Activated CD8-positive, alpha-beta T cell treated with anti-CD3 and anti-CD28 coated beads, Interleukin-2, amount 10 ng/mL, durations not matched to agents 7 days and 5 days (primary cell): ENCODE measurements at places on chromosomes 1 and 21. TPM values are rescaled to one million over a fixed set of nuclear protein-coding genes. Genes with fewer than 3 reads are reported as not detected.

GRCh38 chr1:101116006-101116405, 90.4 kb upstream of the DPH5 start:
- no peak for DNase-seq
- H3K36me3 ChIP-seq = peaks cover 44% of the 10 kb centered on the region
- H3K4me3 ChIP-seq = no peak overlapping the region
- H3K4me1 ChIP-seq = peaks cover 61% of the 10 kb centered on the region

DNA sequence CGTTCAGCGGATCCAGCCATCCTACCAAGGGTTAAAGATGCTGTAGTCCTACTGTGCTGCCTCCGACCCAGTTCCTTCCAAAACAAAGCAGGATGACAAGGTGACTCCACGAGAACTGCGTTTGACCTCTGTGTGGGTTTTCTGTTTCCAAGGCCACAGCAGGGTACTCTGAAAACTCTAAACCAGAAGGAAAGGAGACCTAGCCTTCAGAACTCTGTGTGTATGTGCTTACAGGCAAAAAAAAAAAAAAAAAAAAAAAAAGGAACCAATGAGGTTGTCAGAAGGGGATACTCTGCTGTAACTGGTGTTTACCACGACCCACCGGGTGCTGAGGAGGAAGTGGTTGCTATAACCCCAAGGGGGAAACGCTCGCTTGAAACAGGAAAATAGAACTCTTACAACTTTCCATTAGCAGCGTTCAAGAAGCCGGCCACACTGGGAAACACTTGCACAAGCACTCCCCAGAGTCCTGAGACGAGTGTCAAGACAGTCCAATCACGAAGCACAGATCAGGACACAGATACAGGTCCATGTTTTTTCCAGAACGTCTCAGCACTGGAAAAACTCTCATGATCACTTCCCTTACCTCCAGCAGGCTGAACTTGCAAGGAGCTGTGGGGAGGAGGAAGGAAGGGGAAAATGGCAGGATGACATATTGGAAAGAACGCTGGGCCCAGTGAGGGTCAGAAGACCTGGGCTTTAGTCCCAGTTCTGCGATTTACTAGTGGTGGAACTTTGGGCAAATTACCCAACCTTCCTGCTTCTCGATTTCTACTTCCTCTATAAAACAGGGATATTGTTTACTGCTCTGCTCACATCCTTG, 64.0 kb downstream of the ITPKB start:
- peak overlapping the region; percentile 95 for H3K27ac ChIP-seq
- peaks cover 96% of the 10 kb centered on the region for H3K4me1 ChIP-seq
- peak overlapping the region; percentile 65 for H3K4me3 ChIP-seq
- H3K27me3 ChIP-seq = no peaks in the 10 kb centered on the region
- peak; percentile 91 for DNase-seq
- peaks cover 41% of the 10 kb centered on the region for H3K36me3 ChIP-seq

SLC2A5 gene
- total RNA-seq = not detected

L1TD1 gene
- total RNA-seq = not detected

GRCh38 chr1:186982116-186982515, 153.4 kb downstream of the PLA2G4A start:
- H3K36me3 ChIP-seq = no peaks in the 10 kb centered on the region
- H3K4me3 ChIP-seq = no peak overlapping the region
- DNase-seq = no peak
- H3K27ac ChIP-seq = no peak overlapping the region
- no peaks in the 10 kb centered on the region for H3K4me1 ChIP-seq
- peaks cover 6% of the 10 kb centered on the region for H3K27me3 ChIP-seq

PDXK gene
- total RNA-seq = 100 TPM

DNA sequence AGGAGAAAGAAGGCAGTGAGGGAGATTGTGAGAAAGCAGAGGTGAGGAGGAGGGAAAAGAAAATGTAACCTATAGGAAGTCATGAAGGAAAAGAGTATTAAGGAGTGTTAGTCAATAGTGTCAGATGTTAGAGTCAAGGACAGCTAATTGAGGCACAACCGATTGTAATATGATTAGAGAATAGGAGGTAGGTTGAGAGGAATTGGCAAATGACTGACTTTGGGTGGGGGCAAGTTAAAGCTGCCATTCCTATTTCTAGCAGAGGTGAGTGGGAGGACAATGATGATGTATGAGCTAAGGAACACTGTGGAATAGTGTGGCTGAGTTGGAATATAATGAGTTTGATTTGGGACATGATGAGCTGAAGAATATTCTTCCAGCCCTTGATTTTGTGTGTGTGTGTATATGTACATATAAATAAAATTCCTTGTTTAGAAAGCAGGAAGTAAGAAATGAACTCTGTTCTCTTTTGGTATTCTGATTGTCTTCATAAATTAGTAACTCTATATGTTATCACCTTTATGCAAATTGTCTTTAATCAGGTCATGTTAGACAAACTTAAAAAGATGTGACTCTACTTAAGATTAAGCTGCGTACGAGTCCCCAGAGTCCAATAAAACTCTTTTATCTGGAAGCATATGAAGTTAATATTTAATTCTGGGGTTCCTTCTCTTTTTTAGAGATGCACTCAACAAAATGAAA, 98.4 kb downstream of the FNBP1L start:
- no peaks in the 10 kb centered on the region for H3K36me3 ChIP-seq
- no peak overlapping the region for H3K4me3 ChIP-seq
- H3K27ac ChIP-seq = no peak overlapping the region
- DNase-seq = no peak
- H3K27me3 ChIP-seq = peaks cover 9% of the 10 kb centered on the region

DNA sequence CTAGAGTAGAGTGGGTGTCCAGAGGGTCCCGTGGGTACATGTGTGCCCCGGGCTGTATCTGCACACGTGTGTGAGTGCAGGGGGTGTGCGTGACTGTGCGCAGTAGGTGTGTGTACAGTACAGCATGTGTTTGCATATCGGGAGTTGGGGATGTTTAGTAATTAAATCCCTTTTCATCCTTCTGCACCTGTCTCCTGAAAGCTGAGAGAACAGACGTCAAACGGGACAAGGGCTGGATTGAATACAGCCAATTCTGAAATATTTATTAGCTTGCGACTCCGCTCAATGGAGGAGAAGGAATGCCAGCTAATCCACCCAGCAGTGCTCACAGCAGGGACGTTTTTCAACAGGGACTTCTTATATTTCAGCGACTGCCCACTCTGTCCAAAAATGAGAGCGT, 44.7 kb upstream of the CASZ1 start:
- no peaks in the 10 kb centered on the region for H3K36me3 ChIP-seq
- no peak overlapping the region for H3K27ac ChIP-seq
- peaks cover 15% of the 10 kb centered on the region for H3K27me3 ChIP-seq
- DNase-seq = no peak

EXTL2 gene
- total RNA-seq = 2.6 TPM

DNA sequence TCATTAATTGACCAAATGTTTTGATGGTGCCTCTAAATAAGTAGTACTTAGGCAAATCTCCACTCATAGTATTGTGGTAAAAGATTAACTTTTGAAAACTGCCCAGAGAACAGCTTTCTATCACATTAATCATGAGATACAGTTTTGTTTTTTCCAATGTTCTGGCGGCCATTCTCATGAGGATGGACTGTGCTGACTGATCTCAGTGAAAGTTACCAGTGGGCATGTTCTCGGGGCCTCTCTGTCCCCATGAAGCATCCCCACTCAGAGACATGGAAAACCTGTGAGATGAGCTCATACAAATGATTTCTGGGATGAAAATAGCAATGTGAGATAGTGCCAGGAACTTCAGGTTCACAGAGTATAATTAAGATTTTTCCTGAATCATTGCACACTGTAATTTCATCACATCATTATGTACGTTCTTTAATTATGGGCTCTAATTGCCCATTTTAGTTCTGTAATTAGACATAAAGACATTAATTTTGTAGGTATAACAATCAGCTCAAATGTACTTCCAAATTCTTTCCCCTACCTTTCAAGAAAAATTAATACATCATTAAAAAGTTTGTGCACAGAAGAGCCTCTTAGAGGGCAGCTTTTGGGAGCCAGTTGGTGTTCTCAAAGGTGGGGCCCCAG, 40.5 kb downstream of the DDR2 start:
- no peak overlapping the region for H3K4me3 ChIP-seq
- H3K27ac ChIP-seq = no peak overlapping the region
- H3K36me3 ChIP-seq = no peaks in the 10 kb centered on the region
- DNase-seq = no peak
- no peaks in the 10 kb centered on the region for H3K4me1 ChIP-seq

SPSB1 gene
- 1.1 TPM for total RNA-seq

CLDN19 gene
- total RNA-seq = not detected

GRCh38 chr1:216670118-216670883, 52.9 kb downstream of the ESRRG start:
- H3K27ac ChIP-seq = no peak overlapping the region
- no peak overlapping the region for H3K4me3 ChIP-seq
- H3K36me3 ChIP-seq = no peaks in the 10 kb centered on the region
- no peaks in the 10 kb centered on the region for H3K27me3 ChIP-seq
- no peak for DNase-seq
- H3K4me1 ChIP-seq = no peaks in the 10 kb centered on the region
